ENCODE measurements at places on chromosomes 3 and 15.

GRCh38 chr3:57952208-57952631 lies 56.0 kb upstream of the FLNB start:
- DNase-seq, result peak; percentile 95

DNA sequence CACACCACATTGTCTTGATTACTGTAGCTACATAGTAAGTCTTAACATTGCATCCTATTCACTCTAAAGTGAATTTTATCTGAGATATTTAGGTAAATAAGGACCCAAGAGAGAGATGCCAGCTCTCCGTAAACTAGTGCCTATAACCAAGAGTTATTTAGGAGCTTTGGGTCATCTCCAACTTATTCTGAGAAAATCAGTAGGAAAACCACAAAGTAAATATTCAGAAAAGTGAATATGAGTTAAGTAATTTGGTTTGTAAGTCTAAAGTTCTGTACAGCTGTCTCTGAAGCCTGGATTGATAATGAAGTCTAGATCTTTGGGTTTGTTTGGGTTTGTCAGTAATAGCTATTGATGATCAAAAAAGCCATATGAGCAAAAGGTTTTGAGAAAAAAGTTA lies 120.0 kb downstream of the FNDC3B start:
- DNase-seq, result peak; percentile 33

DNA sequence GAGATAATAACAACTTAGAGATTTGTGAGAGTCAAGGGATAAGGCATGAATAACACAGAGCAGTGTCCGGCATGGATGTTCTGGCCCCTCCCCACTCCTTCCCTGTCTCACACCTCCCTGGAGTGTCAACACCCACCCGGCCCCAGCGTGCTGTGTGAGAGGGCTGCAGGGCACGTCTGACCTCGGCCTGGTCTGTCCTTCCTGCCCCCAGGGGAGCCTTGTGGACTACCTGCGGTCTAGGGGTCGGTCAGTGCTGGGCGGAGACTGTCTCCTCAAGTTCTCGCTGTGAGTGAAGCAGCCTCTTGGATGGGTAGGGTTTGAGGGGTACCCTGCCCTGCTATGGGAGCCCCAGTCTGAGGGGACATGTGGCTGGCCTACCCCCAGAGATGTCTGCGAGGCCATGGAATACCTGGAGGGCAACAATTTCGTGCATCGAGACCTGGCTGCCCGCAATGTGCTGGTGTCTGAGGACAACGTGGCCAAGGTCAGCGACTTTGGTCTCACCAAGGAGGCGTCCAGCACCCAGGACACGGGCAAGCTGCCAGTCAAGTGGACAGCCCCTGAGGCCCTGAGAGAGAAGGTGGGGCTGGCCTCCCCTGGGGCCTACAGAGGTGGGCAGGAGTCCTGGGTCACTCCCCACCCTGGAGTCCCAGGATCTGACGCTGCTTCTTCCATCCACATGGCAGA lies 11.2 kb upstream of the LMAN1L start:
- no peak for DNase-seq

- DNase-seq, result no peak
Observed at GRCh38 chr3:59717679-59718205, 667.9 kb upstream of the CFAP20DC start.

- DNase-seq, result no peak
Observed at GRCh38 chr15:51642696-51643095, 20.1 kb upstream of the DMXL2 start.
